CD14-positive monocyte (primary cell): ENCODE measurements at places on chromosomes 2 and 18.

GRCh38 chr2:177543007-177543760, 150.6 kb downstream of the AGPS start:
- no peak for DNase-seq

- peak; percentile 15 for DNase-seq
Observed at GRCh38 chr2:224369028-224369632, 32.8 kb downstream of the FAM124B start.

DNA sequence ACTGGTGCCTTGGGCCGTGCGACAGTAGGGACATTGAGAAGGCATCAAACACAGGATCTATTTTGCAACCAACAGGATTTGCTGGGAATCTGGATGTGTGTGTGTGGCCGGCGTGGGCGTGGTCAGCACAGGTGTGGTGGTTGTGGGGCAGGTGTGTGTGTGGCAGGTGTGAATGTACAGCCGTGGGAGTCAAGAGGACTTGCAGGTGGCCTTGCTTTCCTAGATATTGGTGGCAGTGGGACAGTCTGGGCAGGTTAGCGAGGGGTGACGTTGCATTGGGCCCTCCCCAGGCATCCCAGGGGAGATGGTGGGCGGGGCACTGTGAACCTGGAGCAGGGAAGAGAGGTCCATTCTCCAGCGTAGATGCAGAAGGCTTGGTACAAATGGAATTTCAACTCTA, 3.2 kb upstream of the LIMS2 start:
- no peak for DNase-seq

- no peak for DNase-seq
Observed at GRCh38 chr18:25795213-25795612, 295.2 kb downstream of the SS18 start.

GRCh38 chr2:100068395-100068794, 74.0 kb downstream of the AFF3 start:
- no peak for DNase-seq

DNA sequence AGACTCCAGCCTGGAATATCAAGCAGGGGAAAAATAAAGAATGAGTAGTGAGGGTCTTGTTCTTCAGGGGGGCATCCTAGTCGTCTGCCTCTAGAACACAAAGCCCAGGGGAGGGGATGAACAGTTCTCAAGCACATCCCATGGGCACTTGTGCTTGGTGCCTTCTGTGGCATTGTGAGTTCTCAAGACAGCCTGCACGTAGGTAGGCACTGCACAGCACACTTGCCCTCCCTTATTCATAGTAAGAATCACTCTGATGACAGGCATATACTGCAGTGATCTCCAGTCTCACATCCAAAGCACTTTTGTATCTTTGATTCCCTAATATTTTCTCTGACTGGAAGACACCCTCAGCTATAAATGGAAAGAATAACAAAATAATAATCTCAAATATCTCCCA, 104.7 kb upstream of the CNGA3 start:
- no peak for DNase-seq

DNA sequence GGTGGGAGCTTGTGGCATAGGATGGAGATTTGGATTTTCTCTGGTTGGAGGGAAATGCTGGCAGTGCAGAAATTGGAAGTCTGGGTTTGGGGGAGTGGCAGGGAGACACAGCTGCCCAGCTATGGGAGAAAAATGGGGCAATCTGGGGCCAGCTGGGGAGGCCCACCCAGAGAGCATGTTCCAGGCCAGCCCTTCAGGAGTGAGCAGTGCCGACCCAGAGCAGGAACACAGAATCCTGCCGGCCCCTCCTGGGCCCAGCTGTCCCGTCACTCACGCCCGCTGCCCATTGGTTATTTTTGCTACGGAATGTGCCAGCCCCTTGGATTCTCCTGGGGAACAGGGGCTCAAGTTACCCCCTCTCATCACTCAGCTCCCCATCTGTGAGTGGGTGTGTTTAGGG, 4.9 kb downstream of the SPEG start:
- no peak for DNase-seq

DNA sequence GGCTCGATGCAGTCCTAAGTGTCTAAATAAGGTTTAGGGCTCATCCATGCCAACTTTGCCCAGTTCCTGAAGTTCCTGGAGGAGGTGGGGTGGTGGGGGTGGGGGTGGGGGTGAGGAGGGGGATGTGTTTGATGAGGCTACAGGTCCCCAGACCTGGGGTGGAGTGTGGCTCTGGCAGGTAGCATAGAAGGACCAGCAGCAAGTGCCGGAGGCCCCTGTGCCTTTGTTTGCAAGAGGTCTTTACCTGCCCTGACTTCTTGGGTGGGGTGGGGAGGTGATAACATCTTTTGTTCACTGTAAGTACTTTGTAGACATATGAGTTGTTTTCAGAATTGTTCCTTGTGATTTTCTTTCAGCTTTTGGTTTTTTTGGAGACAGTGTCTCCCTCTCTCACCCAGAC, 10.0 kb downstream of the SH3BP4 start:
- DNase-seq: no peak

DNA sequence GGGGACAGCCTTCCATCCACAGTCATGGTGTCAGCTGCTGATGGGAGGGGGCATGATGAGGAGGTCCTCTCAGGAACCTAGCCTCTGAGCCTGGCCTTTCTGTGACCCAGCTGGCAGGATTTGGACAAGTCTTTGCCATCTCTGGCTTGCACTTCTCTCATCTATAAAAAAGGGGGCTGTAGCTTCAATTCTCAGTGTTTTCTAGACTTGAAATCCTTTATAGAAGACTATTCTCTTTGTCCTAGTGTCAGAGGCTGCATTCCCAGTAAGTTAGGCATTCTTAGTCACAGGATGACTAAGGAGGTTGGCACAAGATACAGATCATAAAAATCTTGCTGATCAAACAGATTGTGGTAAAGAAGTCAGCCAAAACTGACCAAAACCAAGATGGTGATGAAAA, 958.5 kb downstream of the CNTNAP5 start:
- DNase-seq: no peak

- no peak for DNase-seq
Observed at GRCh38 chr2:170323743-170324142, 145.8 kb downstream of the MYO3B start.

DNA sequence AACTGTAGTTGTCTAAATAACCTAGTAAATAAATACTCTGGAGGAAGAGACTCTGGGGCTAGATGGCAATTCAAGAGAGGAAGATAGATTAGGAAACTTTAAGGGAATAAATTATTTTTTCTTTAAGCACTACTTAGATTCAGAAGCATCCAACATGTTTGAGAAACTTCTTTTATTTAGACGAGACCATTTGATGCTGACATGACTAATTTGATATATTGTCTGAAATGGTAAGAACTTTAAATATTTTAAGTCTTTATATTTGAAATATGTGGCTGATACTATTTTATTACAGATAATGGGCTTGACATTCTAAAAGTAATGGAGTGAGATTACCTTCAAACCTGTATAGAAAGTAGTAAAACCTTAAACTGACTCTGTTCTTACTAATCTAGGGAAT, 36.4 kb downstream of the PPIG start:
- no peak for DNase-seq

DNA sequence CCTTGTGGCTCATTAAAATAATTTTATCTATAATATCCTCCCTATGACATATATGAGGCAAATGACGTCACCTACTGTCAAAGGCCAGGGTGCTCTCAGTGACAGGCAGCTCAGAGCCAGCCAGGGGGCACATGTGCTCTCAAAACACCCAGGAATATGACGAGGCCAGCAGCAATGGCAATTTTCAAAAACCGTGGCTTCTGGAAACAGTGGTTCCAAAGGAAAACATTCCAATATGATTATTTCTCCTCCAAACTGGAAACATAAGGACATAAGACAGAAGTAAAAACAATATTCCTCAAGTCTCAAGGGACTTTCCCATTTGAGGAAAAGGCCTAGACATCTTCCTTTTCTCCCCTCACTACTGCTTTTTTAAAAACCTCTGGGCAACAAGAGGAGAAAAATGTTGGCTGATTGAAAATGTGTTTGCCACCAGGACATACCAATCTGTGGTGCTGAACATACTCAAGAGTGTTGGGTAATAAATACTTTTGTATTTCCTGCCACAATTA, 40.8 kb downstream of the RNF152 start:
- no peak for DNase-seq

DNA sequence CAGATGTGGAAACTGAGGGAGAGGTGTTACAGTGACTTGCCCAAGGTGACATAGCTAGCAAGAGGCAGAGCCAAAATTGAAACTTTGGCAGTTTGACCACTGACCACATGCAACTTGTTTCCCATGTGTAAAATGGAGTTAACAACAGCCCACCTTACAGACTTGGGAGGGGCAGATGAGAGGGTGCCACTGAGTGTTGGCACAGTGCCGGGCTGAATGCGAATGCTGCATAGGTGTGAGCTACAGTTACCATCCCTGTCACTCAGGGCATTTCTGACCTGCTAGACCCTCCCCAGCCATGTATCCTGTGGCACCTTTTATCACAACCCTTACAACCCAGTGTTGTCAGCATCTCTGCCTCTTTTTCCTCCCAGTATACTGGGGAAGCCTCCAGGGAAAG, 10.8 kb downstream of the SMARCAL1 start:
- DNase-seq: no peak

DNA sequence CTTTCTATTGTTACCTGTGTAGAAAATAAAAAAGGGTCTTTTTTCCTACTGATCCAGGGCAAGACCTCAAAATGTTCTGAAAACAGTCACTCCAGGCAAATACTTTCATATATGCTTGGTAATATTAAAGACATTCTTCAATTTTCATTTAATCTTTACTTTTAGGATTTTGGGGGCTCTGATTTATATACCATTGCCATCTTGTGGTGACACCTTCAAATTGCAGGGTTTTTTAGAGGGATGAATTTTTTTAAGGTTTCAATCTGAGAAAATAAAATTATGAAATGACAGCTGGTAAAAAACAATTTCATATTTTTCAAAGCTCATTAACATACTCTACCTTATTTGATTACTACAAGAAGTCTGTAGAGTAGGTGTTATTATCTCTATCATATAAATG, 26.8 kb downstream of the MAPK4 start:
- no peak for DNase-seq

DNA sequence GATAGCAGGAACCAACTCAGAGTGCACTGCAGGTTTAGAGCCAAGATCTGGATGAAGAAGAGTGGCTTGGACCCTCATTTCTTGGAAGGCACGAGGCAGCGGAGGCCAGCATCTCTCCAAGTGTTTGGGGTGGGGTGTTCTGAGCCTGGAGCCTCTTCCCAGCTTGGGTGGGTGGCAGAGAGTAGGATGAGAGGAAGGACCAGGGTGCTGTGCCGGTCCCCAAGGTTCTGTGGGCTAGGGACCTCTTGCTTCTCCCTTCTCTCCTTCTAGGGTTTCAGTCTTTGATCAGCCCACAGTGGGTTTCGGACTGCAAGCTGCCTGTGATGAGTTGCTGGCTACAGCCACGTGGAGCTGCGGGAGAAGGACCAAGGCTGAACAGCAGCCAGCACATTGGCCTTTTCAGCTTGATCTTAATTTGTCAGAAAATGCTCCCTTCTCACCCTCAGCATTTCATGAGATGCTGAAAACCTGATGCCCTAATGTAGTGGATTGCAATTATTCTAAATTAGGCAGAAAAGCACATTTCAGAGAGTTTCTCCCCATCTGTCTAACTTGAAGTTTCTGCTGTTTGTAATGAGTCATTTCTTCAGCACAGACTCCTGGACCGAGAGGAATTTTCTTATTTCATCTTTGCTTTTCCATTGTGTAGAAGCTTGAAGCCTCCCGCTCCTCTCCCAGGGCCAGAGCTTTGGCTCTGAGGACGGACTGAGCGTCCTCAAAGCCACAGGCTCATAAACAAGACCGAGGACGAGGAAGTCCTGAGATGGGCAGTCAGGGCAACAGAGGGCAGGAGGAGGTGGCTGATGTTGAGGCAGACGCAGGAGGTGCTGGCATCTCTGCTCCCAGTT, 99.1 kb upstream of the HDAC4 start:
- DNase-seq: peak; percentile 62

DNA sequence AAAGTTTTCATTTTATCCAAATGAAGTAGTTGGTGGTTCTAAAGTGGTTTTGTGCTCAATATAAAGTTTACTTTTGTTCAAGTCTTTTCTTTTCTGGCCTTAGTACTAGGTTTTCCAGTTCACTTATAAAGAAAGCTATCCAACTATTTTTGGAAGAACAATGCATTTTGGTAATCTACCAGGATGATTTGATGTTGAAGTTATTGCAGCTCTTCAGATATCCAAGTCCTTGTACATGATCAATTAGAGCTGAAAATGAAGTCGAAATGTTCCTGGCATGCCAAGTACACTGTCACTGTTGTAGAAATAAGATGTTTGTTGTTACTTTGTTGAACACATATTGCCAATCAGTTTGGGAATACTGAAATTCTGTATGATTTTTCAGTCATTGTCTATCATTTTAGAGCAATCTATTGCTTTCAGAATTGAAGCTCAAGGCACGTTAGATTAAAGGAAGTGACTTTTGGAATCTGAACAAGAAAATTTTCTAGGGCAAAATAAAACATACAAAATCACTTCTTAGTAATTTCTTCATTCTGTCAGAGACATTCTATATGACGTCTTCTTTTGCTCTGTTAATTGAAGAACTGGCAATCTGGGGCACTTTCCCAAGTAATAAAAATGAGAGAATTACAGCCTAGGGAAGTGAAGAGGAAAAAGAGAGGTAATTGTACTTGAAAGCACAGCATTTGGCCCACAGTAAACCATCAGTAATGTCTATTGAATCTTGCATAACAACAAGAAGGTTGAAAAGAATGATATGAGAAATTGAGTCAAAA, 232.3 kb downstream of the MREG start:
- DNase-seq: no peak

DNA sequence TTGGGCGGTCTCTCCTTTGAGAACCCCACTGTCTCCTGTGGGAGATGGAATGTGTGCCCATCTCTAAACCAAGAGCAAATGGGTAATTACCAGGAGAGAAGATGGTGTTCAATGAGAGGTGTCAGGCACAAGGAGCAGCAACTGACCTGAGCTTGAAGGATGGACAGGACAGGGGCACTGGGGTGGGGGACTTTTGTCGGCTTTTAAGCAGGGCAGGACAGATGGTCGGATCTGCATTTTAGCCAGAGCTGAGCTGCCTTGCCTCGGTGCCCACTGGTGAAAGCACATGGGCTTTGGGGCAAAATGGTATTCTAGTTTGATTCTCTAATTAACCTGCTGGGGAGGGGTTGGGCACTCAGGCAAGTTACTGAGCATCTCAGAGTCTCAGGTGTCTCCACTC, 98.0 kb downstream of the INHBB start:
- DNase-seq: no peak

GRCh38 chr2:45494275-45494977, 116.6 kb downstream of the SRBD1 start:
- DNase-seq: peak; percentile 24

DNA sequence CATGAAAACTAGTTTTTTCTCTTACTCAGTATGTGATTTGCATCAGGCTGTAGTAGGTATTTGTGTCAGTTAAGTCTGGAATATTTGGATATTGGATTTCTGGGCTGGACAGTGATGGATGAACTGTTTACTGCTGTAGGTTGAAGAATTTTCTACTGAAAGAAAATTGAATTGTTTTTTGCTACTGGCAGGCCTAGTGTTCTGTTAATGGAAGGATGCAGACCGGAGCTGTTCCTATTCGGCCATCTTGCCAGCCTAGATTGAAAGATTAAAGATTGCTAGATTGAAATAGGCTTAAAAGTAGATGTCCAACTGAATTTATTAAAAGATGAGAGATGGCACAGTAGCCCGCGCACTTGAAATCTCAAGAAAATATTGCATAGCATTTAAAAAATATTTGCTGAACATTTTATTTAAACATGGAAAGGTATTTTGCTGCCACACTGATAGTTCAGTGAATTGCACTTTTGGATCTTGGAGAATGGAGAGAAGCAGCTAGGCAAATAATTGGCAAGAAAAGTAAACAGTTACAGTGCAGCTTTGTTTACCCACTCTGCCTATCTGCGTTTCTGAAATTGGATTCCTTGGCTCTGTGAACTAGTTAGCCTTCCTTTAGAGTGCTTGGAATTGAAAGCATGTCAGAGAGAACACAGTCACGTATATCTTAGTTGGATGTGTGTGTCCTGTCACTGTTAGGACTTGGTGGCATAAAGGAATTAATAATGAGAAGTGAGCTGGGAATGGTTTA, 54.1 kb downstream of the EPB41L5 start:
- DNase-seq: no peak
